ENCODE measurements at places on chromosomes 2 and 18. TPM values are rescaled to one million over a fixed set of nuclear protein-coding genes. Genes with fewer than 3 reads are reported as not detected.

The DOK6 gene
- 26.5 TPM for total RNA-seq

The UGT1A8 gene
- not detected for total RNA-seq

GRCh38 chr2:1626271-1626681 is 118.0 kb downstream of the PXDN start:
- DNase-seq, result no peak

GRCh38 chr2:49053156-49053555 is 101.2 kb downstream of the FSHR start:
- no peak for DNase-seq

- no peak for DNase-seq
Measured at GRCh38 chr2:20551260-20551944, 99.5 kb downstream of the HS1BP3 start.

Measured in spinal cord (tissue), 10 donors.